Midbrain (tissue), 1 donor: ENCODE measurements at places on chromosomes 12 and 14.

DNA sequence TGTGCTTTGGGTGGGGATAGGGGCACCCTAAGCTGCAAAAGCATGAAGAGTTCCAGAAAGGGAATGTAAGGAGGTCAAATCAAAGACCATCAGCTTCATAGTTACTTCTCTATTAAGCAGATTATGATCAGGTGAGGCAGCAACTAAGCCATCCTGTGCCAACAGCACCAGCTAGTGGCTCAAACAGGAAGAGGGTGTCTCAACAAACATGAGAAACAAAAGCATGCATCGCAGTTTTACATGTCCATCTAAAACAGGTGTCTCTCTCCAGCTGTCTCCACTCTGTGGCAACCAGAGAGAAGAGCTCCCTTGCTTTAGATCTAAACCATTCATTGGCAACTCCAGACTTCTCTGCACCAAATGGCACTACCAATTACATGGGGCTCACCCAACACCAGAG lies 52.9 kb downstream of the ACTN1 start:
- DNase-seq = no peak

GRCh38 chr12:40055228-40055579 lies 50.7 kb downstream of the SLC2A13 start:
- no peak for DNase-seq

DNA sequence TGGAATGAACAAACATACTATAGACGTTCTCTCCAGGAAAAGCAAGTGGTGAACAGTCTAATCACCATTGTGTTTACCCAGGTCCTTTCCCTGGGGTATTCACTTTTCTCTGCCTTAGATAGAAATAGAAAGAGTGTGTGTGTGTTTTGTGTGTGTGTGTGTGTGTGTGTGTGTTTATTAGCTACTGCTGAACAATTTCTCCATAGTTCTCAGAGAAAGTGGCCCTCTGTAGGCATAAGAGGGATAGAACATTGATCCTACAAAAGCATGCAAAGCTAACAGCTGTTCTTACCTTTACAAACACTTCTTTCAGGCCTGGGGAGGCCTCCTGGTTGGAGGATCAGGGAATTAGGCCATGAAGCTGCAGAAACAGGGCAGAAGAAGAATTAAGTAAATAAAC lies 665.7 kb upstream of the TBX3 start:
- no peak for DNase-seq

GRCh38 chr14:73768107-73768506 lies 53.9 kb upstream of the PNMA1 start:
- DNase-seq = no peak

DNA sequence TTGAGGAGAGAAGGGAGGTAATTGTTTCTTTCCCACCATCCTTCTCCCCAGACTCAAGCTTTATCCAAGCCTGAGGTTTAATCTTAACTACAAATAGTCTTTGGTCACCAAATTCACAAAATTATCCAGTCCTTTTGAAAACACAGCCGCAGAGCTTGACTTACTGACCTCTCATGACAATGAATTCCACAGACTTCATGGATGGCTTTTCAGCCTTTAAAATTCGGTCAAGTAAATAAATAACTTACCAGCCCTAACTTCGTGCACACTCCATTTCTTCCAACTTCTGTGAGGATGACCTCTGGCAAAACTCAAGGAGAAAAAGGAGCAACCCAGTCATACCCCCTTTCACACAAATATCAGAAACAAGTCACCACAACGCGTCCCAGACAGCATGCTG lies 137.0 kb upstream of the CDKN3 start:
- DNase-seq = no peak

DNA sequence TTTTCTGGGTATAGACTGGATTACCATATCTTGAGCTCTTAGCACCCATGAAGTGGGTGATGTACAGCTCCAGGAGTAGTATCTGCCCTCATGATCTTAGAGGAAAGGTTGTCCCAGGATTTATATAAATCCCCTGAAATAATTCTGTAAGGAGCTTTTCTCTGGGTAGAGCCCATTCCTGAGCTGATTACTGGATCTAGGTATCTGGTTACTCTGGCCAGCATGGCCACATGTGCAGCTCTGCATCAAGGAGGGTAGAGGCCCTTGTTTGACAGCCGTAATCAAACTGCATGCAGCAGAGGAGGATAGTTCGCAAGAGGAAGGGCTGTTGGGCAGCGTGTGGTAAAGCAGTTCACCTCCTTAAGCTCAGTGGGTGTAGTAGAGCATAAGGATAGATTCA lies 8.5 kb downstream of the COX14 start:
- DNase-seq = no peak

- no peak for DNase-seq
Observed at GRCh38 chr14:92570674-92571262, 57.2 kb downstream of the RIN3 start.

- DNase-seq = no peak
Observed at GRCh38 chr12:80299219-80299618, 144.8 kb upstream of the PTPRQ start.

DNA sequence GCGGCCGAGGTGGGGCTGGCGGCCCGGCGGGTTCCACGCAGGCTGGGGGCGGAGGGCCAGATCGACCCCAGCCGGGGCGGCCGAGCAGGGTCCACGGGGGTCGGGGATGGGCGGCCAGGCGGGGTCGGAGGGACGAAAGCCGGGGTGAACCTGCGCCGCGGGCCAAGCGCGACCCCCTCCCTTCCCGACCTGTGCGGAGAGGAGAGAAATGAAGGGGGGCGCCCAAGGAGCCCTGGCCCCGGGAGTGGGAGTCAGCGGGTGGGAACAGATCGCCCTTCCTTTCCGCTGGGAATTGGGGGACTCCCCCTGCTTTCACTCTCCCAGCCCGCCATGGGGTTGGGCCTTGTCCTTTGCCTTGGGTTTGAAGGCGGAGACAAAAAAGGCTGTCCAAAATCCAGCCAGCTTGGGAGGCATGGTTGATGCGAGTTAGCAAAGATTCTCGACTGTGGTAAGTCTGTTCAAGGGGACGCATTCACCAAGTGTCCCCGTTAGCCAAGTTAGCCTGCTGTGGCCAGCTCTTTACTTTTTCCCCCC lies 559 bp upstream of the CKAP4 start:
- peak; percentile 18 for DNase-seq

- no peak for DNase-seq
Observed at GRCh38 chr12:118851891-118852290, 129.4 kb upstream of the SRRM4 start.

- DNase-seq = no peak
Observed at GRCh38 chr12:12008232-12008850, 62.4 kb upstream of the BCL2L14 start.

DNA sequence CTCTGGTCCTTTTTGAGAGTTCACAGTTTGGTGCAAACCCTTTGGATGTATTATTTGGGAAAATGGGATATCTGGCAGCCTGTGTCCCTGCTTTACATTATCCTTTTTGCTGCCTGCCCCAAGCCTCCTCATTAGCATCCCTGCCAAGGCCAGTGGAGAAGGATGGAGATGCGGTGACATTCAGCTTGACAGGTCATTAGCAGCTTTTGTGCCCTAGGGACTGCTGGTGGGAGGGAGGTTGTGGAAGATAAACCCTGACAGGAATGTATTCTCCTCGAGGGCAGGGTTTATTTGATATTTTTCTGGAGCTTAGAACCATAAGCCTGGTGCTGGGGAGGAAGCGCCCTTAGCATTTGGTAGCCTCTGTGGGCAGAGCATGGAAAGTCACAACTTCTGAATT lies 49.3 kb downstream of the PTPN11 start:
- no peak for DNase-seq

GRCh38 chr12:92411687-92412086 lies 266.0 kb upstream of the BTG1 start:
- DNase-seq = no peak

- no peak for DNase-seq
Observed at GRCh38 chr12:1913377-1914113, 4.9 kb downstream of the CACNA2D4 start.

- no peak for DNase-seq
Observed at GRCh38 chr12:108607981-108608600, 10.2 kb upstream of the TMEM119 start.

DNA sequence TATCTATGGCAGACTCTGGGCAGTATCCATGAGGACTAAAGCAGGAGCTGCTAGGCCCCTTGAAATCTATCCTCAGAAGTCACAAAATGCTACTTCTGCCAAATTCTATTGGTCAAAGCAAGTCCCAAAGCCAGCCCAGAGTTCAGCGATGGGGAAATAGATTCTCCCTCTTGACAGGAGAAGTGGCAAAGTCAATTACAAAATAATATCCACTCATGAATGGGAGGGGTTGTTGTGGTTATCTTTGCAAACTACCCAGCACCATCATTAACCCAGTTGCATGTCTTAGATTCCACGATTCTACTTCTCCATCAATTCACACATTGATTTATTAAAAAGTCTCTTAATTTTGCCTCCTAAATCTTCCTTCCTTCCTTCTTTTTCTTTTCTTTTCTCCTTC lies 30.7 kb upstream of the STXBP6 start:
- no peak for DNase-seq

DNA sequence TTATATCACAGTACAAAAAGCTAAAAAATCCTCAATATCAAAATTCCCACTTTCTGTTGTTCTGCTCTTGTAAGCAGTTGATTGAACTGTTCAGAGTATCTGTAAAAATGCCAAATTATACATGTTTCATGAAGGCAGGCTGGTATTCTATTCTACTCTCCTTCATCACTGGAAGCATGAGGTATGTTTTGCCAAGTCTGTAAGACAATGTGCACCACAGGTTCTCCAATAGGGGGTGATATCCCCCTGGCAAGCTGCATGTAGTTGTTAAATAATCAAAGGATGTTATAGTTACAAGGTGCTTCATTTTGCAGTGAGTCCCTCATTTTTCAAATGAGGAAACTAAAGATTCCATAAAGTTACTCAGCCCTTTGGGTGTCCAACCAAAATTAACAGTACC lies 15.1 kb upstream of the NEK9 start:
- DNase-seq = no peak

- no peak for DNase-seq
Observed at GRCh38 chr12:22333713-22334409, 646 bp downstream of the ST8SIA1 start.

GRCh38 chr12:131494741-131495524 lies 216.0 kb upstream of the SFSWAP start:
- DNase-seq = no peak

DNA sequence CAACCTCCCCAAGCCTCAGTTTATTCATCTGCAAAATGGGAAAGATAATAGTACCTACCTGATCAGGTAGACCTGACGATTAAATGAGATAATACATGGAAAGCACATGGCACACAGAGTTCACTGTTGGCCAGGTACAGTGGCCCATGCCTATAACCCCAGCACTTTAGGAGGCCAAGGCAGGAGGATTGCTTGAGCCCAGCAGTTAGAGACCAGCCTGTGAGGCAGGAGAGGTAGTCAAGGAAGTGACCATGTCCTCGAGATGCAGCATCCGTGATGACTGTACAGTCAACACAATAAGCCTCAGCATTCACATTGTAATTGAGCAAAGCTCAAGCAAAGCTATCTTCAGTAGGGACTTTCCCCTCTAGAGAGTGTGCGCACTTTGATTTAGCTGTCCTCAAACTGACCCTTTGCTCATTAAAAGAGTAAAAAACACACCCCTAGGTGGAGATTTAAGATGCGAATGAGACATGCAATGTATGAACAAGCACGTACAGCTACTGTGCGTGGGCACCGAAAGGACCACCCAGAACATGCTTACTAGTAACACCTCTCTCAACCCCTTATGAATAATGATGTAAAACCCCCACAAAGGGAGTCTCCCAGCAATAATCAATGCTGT lies 9.9 kb downstream of the ISCU start:
- no peak for DNase-seq

DNA sequence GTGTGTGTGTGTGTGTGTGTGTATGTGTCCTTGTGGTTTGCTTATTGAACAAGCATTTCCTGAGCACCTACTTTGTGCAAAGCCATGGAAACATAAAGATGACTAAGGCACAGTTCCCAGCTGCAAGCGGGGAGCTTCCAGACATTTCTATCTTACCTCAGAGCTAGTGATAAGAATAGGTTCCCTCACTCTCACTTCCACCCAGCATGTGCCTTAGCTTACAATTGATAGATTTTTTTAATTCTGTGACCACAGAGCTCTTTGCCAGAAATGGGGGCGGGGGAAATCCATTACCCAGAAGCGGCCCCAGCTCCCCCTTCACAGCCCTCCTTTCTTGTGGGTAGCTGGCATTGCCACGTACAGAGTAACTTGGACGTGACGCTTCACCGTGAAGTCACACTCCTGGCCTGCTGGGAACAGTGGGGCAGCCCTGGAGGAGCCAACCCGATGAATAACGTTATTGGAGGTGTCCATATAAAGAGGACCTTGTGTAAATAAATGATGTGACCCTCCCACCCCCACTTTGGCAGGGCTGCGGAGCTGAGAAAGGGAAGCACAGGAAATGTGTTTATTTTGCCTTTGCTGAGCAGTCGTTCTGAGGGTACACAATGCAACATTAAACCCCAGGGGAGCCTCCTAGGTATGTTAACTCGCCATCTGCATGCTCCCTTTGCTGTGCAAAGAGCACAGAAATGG lies 238.9 kb downstream of the CHST11 start:
- no peak for DNase-seq

GRCh38 chr14:104933746-104934733 lies 9.4 kb downstream of the PLD4 start:
- no peak for DNase-seq

GRCh38 chr14:25108959-25109358 lies 59.0 kb upstream of the STXBP6 start:
- no peak for DNase-seq

GRCh38 chr14:74292061-74292460 lies 10.7 kb downstream of the ABCD4 start:
- no peak for DNase-seq

DNA sequence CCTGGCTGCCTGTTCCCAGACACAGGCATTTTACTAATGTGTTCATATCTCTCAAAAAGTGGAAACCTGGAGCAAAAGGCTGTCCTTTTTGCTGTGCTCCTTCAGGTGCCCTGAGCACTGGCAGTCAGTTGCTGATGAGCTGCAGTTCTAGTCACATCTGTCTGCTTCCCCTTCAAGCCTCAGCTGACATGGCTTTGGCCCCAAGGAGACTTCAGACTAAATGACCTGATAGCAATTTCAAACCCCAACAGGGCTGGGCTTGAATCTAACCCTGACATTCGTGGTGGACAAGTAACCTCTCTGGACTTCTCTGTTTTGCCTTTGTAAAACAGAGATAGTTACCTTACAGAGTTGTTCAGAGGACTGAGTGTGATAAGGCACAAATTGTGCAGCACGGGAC lies 5.7 kb downstream of the SERPINA9 start:
- no peak for DNase-seq

- DNase-seq = no peak
Observed at GRCh38 chr12:68011882-68012207, 22.6 kb downstream of the IFNG-AS1 start.
